ENCODE measurements at places on chromosomes 2 and 18.

GRCh38 chr2:191296083-191297006, 51.1 kb downstream of the MYO1B start:
- DNase-seq, result no peak

GRCh38 chr2:216195565-216196029, 86.4 kb downstream of the XRCC5 start:
- no peak for DNase-seq

GRCh38 chr2:182245963-182246362, 180.9 kb downstream of the PDE1A start:
- DNase-seq, result no peak

GRCh38 chr2:168758970-168759820, 43.2 kb upstream of the NOSTRIN start:
- DNase-seq, result no peak

DNA sequence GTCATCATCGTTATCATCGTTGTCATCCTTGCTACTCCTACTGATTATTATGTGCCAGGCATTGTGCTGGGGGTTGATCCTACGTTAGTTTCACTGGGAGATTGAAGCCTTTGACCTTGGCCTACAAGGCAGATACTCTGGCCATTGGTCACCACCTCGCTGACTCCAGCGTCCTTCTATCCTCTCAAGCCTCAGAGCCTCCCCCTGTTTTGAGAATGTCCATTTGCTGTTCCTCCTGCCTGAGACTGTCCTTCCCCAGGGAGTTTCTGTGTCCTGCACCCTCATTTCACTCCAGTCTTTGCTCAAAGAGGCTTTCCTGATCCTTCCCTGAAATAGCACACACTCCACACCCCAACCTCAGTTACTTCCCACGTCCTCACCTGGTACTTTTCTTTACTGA, 57.8 kb downstream of the ACAA2 start:
- no peak for DNase-seq

GRCh38 chr18:68456985-68457384, 257.9 kb downstream of the TMX3 start:
- DNase-seq, result no peak

- no peak for DNase-seq
These were observed 20.8 kb downstream of the COPS7B start for GRCh38 chr2:231807020-231807419.

- no peak for DNase-seq
These were observed 166.6 kb upstream of the NCKAP5 start for GRCh38 chr2:133734716-133735495.

DNA sequence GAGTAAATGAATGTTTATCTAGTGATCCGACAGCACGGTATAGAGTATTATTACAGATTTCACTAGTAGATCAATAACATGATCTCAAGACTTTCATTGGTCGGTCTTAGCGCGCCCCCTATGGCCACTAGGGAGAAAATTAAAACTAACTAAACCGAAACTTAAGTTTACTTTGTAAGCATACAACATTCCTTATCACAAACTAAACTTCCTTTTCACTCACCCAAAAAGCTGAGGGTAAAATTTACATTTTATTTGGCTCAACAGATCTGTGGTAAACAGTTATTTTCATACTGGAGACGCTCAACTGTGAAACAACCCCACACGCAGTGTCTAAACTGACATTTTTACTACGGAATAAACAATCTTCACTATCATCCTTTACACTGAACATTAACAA, 215.6 kb upstream of the MAP2 start:
- DNase-seq, result no peak

DNA sequence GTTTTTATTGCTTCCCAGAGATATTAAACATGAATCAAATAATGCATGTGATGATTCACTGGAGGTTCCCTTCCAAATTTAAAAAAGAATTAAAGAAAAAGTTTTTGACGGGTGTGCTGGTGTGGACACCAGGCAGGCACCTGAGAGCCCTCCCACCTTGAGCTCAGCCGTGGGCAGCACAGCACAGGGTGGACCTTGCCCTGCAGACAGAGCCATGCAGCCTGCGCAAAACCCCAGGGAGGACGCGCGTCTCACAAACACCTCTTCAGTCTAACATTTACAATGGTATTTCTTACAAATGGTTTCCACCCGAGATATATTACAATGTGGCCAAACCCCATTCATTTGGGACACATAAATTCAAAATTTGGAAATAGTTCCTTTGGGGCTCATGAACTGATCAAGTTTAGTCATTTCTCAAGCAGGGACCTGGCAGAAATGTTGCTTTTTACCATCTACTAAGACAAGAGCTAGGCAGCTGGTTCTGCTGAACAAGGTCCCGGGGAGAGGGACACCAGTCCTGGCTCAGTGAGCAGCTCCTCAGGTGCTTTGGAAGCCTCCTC, 45.4 kb downstream of the ODC1 start:
- DNase-seq, result no peak

GRCh38 chr18:21916594-21916993, 176.0 kb downstream of the MIB1 start:
- DNase-seq, result no peak

- DNase-seq, result no peak
These were observed 34.3 kb downstream of the FMNL2 start for GRCh38 chr2:152369176-152369860.

- no peak for DNase-seq
These were observed 42.1 kb upstream of the GLS start for GRCh38 chr2:190838492-190838910.

- DNase-seq, result no peak
These were observed 40.8 kb upstream of the CDH20 start for GRCh38 chr18:61292280-61293035.

- no peak for DNase-seq
These were observed 19.8 kb downstream of the HPCAL1 start for GRCh38 chr2:10322481-10322880.

- DNase-seq, result no peak
These were observed 194.5 kb upstream of the LRRTM1 start for GRCh38 chr2:80499095-80499494.

DNA sequence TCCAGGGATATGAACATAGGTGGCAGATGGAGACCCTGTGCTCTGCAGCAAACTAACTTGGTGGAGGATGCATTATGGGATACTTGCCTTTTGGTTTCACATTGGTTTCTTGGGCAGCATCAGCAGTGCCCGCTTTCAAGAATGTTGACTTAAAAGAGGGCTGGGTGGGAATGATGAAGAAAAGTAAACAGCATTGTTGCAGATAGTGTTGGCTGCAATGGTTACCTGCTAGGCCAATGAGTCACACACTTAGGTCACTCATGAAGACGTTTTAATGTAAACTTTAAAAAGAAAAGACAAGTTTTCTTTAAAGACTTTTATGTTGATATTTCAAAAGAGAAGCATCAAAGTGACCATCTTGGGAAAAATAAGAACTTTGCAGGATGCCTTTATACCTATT, 26.1 kb upstream of the FAM237A start:
- no peak for DNase-seq

DNA sequence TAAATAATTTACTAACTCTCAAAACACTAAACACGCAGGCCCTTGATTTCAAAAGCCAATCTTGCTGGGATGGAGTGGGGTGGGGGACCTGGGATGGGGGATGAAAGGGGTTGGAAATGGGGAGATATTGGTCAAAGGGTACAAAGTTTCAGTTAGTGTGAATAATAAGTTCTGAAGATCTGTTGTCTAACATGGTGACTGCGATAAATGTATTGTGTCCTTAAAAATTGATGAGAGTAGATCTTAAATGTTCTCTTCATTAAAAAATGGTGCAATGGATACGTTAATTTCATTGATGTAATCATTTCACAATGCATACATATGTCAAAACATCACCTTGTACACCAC, 505 bp upstream of the ACYP2 start:
- no peak for DNase-seq

Measured in stimulated activated CD4-positive, alpha-beta T cell treated with anti-CD3 and anti-CD28 coated beads, TNF-alpha, amount 100 ng/mL, for 4 hours (primary cell).